ENCODE measurements at places on chromosomes 12 and 14.

GRCh38 chr12:51217968-51218606 is at the start of gene POU6F1:
Gene POU6F1, minus strand, starts transcription at chr12:51218062. Its CDS starts 11,226 bp downstream, at chr12:51206836.
- peak; percentile 75 for DNase-seq

GRCh38 chr14:101174980-101175606 is 271.6 kb upstream of the RTL1 start:
- DNase-seq: no peak

GRCh38 chr14:99147366-99147740 is 124.6 kb downstream of the BCL11B start:
- no peak for DNase-seq

- no peak for DNase-seq
Measured at GRCh38 chr12:69913526-69913925, 88.5 kb downstream of the MYRFL start.

DNA sequence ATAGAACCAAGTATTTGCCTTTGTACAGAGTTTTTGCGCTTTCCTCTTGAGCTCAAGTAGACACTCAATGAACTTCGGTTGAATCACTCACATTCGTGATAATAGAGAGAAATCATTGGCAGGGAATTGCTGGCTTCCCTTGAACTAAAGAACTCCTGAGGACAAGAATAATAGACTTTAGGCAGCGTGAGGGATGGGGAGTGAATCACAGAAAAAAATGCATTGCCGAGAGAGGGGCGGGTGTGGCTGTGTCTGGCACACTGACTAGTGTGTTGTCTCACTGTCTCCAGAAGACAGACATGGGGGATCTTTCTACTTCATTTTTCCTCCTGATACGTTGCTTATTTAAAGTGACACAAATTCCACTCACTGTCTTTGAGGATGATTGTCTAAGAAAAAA is 805.2 kb downstream of the BCL11B start:
- DNase-seq: no peak

GRCh38 chr14:49851813-49852212 is 775 bp downstream of the NEMF start:
- DNase-seq: no peak

Measured in T-helper 1 cell (primary cell).